ENCODE measurements at places on chromosomes 6 and 20.

GRCh38 chr20:45998761-45999160 is 9.9 kb upstream of the MMP9 start:
- DNase-seq: no peak

DNA sequence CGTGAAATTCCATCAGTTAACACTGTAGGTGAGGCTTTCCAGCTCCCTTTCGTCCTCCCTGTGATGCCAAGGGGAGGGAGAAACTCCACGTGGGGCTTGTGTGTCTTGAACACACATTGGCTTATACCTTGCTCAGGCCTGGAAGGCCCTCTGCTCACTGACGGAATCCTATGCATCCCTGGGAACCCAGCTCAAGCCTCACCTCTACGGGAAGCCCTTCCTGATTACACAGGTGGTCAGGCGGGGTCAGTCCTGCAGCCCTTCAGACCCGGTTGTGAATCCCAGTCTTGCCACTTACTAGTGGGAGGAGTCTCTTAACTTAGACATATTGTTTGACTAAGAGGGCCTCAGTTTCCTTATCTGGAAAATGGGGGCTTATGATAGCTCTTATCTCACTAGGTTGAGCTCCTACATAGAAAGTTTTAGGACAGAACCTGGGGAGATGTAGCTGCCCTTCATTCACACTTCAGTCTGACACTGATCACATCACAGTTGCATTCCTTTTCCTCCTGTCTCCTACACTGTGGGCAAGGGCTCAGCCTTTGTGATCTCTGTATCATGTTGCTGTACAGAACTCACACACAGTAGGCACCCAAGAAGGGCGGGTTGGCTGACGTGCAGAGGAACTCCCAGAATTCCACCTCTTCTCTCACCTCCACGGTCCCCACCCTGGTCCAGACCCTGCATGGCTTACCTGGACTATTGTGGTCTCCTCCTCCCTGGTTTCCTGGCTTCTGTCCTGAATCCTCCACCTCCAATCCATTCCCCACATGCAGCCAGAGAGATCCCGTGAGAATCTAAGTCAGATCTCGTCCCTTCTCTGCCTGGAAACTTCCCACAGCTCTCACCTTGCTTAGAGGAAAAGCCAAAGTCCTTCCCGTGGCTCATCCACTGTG is 129.6 kb downstream of the CEBPB start:
- DNase-seq: no peak

DNA sequence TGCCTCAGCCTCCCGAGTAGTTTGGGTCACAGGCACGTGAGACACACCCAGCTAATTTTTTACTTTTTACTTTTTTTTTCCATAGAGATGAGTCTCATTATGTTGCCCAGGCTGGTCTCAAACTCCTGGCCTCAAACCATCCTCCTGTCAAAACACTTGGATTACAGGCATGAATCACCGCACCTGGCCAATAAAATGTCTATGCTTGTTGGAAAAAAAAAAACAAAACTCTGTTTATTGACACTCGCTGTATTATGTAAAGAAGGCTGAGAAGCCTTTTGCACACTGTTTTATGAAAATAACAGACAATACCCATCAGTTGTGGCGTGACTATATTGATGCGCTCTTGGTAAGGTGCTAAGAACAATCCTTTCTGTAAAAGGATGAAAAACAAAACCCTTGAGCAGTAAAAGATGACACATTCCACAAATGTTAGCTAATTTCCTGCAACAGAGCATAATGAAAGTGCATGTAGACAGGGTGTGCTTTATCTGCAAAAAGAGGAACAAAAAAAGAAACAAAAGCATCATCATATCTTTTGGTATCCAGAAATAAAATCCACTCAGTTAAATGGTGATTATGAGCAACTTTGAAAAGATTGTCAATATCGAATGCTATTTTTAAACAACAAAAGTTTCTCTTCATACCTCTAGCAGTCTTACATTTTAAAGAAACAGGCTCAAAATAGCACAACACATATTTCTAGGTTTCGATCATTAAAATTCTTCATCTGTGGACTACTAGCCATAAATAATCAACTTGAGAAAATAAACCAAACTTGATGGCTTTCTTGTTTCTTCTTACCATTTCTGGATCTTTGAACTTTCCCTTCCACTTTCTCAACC is 108.3 kb upstream of the PHACTR1 start:
- DNase-seq: no peak

GRCh38 chr6:3693831-3694230 is 57.7 kb downstream of the PXDC1 start:
- no peak for DNase-seq

Measured in skin of body (tissue), 3 donors.